ENCODE measurements at places on chromosomes 4 and X. TPM values are rescaled to one million over a fixed set of nuclear protein-coding genes. Genes with fewer than 3 reads are reported as not detected.

DNA sequence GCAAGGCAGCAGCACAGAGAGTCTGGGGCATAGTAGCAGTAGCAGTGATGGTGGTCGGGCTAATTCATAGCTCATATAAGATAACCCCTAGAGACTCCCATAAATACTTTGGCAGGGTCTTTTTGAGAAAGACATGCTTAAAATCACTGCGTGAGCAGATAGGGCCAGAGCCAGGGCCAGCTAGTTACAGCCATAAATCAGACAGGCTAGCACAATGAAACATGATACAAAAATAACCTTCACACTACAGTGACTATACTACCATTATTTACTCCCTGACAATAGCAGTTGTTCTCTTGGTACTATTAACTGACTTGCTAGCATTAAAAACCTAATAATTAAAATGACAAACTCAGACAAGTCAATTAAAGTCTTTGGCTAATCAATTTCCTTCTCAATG lies 295.9 kb downstream of the SMARCA1 start:
- no peaks in the 10 kb centered on the region for H3K27me3 ChIP-seq
- DNase-seq: no peak
- no peaks in the 10 kb centered on the region for H3K4me1 ChIP-seq
- no peak overlapping the region for H3K27ac ChIP-seq
- no peak overlapping the region for H3K4me3 ChIP-seq
- no peaks in the 10 kb centered on the region for H3K36me3 ChIP-seq

- H3K36me3 ChIP-seq: no peaks in the 10 kb centered on the region
- H3K4me3 ChIP-seq: no peak overlapping the region
- no peak overlapping the region for H3K27ac ChIP-seq
- no peaks in the 10 kb centered on the region for H3K27me3 ChIP-seq
- no peaks in the 10 kb centered on the region for H3K4me1 ChIP-seq
Measured at GRCh38 chr4:21856754-21857153, 91.8 kb downstream of the KCNIP4 start.

GRCh38 chr4:112185334-112185733 lies 40.1 kb downstream of the FAM241A start:
- DNase-seq: no peak
- H3K36me3 ChIP-seq: no peaks in the 10 kb centered on the region
- H3K27me3 ChIP-seq: no peaks in the 10 kb centered on the region

DNA sequence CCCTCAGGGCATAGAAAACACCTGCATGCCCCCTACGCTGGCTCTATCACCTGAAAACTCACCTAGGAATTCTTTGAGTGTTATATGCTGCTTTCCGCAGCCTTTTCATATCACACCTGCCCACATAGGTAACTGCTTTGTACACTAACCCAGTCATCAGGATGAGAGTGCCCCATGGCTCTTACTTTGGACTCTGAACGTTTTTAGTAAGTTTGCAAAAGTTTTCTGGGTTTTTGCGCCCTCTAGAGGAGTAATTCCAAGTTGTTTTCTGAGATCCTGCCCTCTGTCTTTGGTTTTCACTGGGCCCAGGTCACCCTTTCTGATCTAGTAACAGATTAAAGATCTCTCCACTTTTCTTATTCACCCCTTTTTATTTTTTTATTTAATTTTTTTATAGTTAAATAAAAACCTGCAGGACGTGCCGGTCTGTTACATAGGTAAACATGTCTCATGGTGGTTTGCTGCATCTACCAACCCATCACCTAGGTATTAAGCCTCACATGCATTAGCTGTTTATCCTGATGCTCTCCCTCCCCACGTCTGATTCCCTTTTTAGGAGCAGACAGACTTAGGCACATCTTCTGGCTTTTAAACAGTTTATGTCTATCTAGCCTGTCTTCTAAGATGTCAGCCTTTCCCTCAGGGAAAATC lies 139.2 kb downstream of the NWD2 start:
- H3K36me3 ChIP-seq: no peaks in the 10 kb centered on the region
- H3K4me3 ChIP-seq: no peak overlapping the region
- H3K27me3 ChIP-seq: peaks cover 10% of the 10 kb centered on the region
- no peak for DNase-seq

DNA sequence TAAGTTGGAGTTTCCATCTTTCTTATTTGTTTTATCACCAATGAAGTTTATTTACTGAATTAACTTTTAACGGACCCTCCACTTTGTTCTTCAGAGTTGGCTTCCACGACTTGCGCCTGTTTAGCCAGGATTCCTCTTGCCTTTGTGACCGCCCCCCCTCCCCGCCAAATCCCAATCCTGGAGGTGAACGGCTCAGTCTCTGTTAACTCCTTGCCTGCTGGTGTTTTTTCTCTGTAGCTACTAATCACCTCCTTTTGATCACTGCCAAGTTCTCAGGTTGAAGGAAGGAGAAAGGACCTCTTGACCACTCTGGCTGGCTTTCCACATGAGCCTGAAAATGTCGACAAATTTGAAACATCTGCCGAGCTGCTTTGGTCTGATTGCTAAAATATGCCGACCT lies 46.8 kb upstream of the BCOR start:
- DNase-seq: no peak
- no peak overlapping the region for H3K27ac ChIP-seq
- no peaks in the 10 kb centered on the region for H3K27me3 ChIP-seq
- peaks cover 23% of the 10 kb centered on the region for H3K4me1 ChIP-seq

DNA sequence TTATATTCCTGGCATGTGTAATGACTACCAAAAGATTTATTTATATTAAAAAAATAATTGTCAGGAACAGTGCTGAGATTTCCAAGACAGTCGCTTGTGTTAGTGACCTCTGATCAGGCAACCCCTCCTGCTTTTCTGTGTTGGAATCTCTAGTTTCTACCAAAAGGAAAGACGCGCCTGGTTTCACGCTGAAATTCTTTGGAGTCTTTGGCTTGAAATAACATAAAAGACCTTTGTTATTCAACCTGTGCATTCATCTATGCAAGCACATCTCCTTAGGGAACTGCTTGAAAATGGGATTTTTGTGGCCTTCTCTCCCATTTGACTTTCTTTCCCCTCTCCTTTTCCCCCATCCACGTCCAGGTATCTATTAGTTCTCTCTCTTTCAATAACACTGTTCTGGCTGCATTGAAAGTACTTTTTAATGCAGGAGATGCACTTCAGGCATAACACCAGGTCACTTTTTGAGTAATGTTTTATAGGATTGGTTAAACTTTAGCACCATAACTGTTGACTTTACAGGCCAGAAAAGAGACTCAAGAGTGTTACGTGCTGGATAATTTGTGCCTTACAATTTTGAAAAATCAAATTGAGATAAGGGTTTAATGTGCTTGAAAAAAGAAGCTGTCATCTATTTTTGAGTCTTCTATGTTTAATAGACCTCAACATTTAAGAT lies 172.7 kb downstream of the GPAT3 start:
- no peak overlapping the region for H3K4me3 ChIP-seq
- no peaks in the 10 kb centered on the region for H3K27me3 ChIP-seq
- no peak overlapping the region for H3K27ac ChIP-seq
- no peaks in the 10 kb centered on the region for H3K4me1 ChIP-seq
- no peak for DNase-seq

- no peaks in the 10 kb centered on the region for H3K27me3 ChIP-seq
- no peaks in the 10 kb centered on the region for H3K4me1 ChIP-seq
- H3K4me3 ChIP-seq: no peak overlapping the region
- no peak overlapping the region for H3K27ac ChIP-seq
- no peak for DNase-seq
Measured at GRCh38 chr4:123163501-123163900, 233.1 kb upstream of the SPRY1 start.

DNA sequence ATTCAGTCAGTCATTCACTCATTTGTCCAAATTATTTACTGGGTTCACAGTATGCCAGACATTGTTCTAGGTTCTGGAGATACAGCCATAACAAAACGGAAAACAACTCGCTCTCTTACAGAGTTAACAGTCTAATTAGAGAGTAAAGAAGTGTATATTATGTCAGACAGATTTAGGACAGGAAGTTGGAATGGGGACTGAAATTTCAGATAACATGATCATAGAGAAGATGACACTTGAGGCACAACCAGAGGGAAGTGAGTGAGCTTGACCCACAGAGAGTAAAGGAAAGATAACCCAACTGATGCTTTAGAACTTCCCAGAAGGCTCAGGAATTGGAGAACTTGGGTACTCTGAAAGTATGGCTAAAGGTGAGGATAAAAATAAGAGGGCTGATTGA lies 139.4 kb downstream of the ZAR1 start:
- H3K36me3 ChIP-seq: peaks cover 2% of the 10 kb centered on the region
- no peaks in the 10 kb centered on the region for H3K27me3 ChIP-seq
- DNase-seq: no peak
- no peak overlapping the region for H3K27ac ChIP-seq

- no peak overlapping the region for H3K4me3 ChIP-seq
- H3K4me1 ChIP-seq: no peaks in the 10 kb centered on the region
- H3K27me3 ChIP-seq: no peaks in the 10 kb centered on the region
- H3K27ac ChIP-seq: peak overlapping the region; percentile 71
Measured at GRCh38 chr4:4601803-4602369, 60.0 kb upstream of the STX18 start.

GRCh38 chr4:138389976-138390685 lies 148.0 kb upstream of the SLC7A11 start:
- H3K4me3 ChIP-seq: no peak overlapping the region
- no peak overlapping the region for H3K27ac ChIP-seq
- DNase-seq: no peak
- H3K4me1 ChIP-seq: no peaks in the 10 kb centered on the region

DNA sequence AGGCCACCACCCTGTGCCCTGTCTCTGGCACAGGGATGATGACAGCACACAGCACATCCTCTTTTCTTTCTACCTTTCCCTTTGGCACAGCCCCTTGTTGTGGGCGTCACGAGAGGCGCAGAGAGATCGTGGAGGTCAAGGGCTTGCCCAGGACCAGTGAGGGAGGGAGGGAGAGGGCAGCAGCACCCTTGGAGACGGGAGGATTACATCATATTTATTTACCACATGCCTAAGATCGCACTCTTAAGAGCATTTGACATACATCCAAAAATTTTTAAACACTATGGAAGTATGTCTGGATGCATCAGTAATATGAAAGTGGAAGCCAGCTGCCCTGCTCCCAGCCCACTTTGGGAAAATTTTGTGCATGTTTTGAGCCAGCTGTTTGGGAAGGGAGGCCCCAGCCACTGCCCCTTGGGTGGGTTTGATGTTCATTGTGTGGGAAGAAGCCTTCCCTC lies 12.7 kb downstream of the WFS1 start:
- no peak overlapping the region for H3K27ac ChIP-seq
- H3K27me3 ChIP-seq: no peaks in the 10 kb centered on the region
- H3K4me1 ChIP-seq: peaks cover 4% of the 10 kb centered on the region
- H3K4me3 ChIP-seq: no peak overlapping the region
- H3K36me3 ChIP-seq: no peaks in the 10 kb centered on the region
- DNase-seq: no peak

GRCh38 chr4:86974551-86974994 lies 39.8 kb downstream of the AFF1 start:
- no peaks in the 10 kb centered on the region for H3K27me3 ChIP-seq
- DNase-seq: no peak
- no peak overlapping the region for H3K4me3 ChIP-seq
- H3K27ac ChIP-seq: no peak overlapping the region
- peaks cover 6% of the 10 kb centered on the region for H3K36me3 ChIP-seq

- no peaks in the 10 kb centered on the region for H3K4me1 ChIP-seq
- no peak overlapping the region for H3K27ac ChIP-seq
- H3K27me3 ChIP-seq: no peaks in the 10 kb centered on the region
- H3K36me3 ChIP-seq: no peaks in the 10 kb centered on the region
- no peak overlapping the region for H3K4me3 ChIP-seq
Measured at GRCh38 chrX:85851418-85851817, 195.9 kb downstream of the CHM start.

DNA sequence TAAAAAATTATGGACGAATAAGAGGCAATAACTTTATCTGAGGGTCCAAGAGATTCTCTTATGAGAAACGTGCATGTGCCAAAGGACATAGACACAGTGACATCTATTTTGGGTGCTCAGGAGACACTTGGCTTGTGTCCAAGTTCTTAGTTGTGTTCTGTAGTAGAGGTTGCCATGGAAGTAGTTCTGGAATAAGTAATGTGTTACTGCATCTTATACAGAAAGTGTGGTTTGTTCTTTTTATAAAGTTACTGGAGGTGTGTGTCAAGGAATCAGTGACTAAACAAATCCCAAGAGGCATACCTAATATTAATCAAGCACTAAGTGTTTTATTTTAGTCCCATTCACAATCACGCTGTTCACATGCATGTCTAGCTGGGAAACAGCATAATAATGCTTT lies 305.7 kb downstream of the ARHGAP24 start:
- no peak overlapping the region for H3K27ac ChIP-seq
- DNase-seq: no peak
- H3K27me3 ChIP-seq: no peaks in the 10 kb centered on the region
- H3K4me3 ChIP-seq: no peak overlapping the region
- peaks cover 51% of the 10 kb centered on the region for H3K4me1 ChIP-seq
- H3K36me3 ChIP-seq: no peaks in the 10 kb centered on the region

GRCh38 chrX:44143061-44143602 lies 169.9 kb upstream of the NDP start:
- H3K36me3 ChIP-seq: no peaks in the 10 kb centered on the region
- H3K27me3 ChIP-seq: no peaks in the 10 kb centered on the region
- H3K4me3 ChIP-seq: no peak overlapping the region
- no peak overlapping the region for H3K27ac ChIP-seq
- no peak for DNase-seq

DNA sequence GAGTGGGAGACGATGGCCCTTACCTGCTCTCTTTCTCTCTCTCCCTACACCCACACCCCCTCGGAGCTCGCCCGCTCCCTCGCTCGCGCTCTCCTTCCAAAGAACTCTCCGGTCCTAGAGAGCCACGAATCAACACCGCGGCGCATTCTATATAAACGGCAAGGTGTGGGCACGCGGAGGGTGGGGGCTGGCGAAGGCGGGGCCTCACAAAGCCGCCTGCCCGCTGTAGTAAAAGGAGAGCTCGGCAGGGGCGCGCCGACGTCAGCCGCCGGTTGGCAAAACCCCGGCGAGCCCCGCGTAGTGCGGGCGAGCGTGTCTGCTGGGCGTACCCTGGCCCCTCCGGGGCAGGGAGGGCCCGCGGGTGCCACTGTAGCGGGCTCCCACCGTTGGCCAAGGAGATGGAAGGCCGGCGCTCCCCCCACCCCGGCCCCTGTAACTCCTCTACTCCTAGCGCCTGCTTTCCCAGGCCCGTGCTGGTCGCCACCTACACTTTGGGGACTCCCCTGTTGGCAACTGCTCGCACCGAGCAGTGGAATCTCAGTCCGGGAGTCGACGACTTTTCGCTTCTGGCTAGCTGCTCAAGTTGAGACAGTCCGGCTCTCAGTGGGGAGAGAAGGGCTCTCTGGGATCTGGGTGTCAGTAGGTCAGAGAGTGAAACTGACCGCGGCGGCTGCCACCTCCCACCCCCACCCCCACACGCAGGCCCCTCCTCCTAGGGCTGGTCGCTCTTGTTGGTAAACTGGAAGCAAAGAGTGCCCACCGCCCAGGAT lies 325.5 kb upstream of the F9 start:
- H3K27me3 ChIP-seq: peaks cover 32% of the 10 kb centered on the region
- no peaks in the 10 kb centered on the region for H3K36me3 ChIP-seq
- peaks cover 9% of the 10 kb centered on the region for H3K4me1 ChIP-seq
- H3K27ac ChIP-seq: no peak overlapping the region
- DNase-seq: no peak

TCEANC gene
- polyA plus RNA-seq: 14.1 TPM

WDR17 gene
- polyA plus RNA-seq: 1.5 TPM

PNMA5 gene
- polyA plus RNA-seq: 0.09 TPM

TMEM156 gene
- polyA plus RNA-seq: 78.4 TPM

CXCL3 gene
- not detected for polyA plus RNA-seq

SH2D1A gene
- polyA plus RNA-seq: 0.57 TPM

UGT2B17 gene
- polyA plus RNA-seq: 12.3 TPM
